ENCODE measurements at places on chromosomes 2 and 18.

GRCh38 chr2:43114210-43114609, 112.2 kb downstream of the ZFP36L2 start:
- DNase-seq: no peak

DNA sequence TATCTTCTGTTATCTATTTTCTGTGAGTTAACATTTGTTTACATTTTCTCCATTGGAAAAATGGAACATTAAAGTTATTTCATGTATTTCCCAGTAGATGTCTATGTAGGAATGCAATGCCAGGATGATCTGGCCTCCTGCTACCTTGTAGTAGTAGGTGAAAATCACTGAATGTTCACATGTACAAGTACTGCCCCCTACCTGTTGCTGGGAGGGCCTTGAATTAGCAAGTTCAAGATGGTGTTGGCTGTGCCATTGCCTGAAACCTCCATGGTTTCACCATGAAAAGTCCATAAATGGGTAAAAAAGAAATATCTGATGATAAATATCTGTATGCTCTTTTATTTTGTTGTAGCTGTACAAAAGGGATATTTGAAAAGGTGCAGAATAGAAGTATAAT, 30.7 kb downstream of the XRCC5 start:
- no peak for DNase-seq

- no peak for DNase-seq
Observed at GRCh38 chr2:2015646-2016045, 271.3 kb upstream of the PXDN start.

DNA sequence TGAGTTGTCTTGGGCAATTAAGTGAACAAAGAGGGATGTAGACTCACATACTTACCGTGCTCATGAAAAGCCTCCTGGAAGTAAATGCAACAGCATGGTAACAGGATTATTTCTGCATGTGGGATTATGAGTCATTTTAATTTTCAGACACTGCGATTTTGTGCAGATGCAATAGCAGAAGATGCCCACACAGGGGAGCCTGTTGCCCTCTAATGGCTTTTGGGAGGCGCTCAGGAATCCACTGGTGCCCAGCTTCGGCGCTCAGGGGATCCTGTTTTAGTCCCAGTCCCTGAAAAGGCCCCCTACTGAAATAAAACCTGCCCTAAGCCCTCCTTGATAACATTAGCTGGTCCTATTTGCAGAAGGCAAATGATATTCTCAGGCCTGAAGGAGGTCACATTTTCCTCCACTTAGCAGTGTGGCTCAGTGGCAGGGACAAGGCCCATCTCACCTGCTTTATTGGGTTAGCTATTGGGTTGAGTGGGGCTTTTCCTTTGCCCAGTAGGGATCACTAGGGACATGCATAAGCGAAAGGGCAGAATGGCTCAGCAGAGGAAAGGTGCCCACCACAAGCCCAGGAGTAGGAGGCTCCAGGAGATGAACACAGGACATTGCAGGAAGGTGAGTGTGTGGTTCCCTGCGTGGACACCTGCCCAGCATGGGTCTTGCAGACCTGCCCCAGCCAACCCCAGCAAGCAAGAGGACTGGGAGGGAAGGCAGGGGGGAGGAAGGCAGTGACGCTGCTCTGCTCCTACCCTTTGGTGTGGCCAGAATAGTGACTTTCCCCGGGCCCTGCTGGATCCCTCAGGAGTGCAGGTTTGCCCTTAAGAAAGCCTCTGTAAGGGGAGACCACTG, 26.5 kb upstream of the KCNS3 start:
- peak; percentile 6 for DNase-seq

DNA sequence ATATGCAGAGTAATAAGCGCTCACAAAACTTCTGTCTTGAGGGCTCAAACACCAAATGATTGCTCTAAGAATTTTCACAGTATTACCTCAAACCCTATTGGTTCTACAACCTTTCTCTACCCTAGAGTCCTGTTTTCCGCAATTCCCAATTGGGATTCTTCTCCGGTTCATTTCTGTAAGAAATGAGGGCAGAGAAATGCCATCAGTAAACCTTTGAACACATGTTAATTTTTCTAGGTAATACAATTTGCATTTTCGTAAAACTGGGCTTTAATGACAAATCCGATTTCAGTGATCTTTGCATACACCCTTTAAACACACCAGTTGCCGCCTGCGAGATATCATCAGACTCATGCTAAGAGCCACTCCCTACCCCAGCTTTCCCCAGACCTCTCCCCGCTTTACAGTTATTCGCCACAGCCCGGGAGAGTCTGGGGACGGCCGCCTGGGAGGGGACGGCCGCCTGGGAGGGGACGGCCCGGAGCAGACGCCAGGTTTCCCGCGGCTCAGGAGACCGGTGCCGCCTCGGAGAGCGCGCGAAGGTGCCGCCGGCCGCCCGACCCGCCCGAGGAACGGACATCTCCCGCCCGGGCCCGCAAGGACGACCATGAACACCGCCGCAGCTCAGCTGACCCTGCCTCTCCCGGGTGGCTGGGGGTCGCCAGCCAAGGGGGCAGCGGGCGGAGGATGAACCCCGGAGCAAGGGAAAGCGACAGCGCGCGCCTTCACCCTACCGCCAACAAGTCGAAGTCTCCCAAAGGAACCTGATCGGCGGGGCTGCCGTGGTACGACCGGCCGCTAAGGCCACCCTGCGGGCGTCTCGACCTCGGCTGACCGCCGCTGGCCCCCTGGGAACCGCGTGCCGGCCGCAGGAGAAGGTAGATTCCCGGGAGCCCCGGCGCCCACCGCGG, 463 bp downstream of the SMC6 start:
- no peak for DNase-seq

DNA sequence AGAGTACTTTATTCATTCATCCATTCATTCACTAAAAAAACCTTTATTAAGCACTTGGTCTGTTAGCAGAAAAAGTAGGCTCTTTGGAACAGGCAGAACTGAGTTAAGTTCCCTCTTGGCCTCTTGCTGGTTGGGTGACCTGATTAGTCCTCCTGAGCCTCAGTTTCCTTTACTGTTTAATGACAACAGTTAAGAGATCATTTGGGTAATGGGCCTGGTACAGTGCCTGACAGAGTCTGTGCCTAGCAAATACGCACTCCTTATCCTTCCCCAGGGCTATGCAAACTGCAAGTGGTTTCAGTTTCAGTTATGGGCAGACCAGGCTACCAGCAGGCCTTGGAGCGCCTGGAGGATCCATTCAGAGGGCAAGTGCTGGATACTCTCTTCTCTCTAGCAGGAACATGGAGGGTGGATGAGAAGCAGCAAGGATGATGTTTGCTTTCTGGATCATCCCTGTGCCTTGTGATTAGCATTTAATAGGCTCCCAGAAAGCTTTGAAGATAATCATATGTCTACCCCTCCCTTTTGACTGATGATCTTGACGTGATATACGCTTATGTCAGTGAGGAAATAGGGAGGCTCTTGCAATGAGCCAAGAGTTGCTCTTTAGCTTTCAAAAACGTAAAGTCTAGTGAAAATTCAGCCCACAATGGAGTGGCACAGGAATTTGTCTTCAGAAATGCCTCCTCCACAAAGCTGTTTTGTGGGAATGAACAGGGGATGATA, 12.4 kb upstream of the TAF1B start:
- no peak for DNase-seq

GRCh38 chr18:45785134-45785533, 40.3 kb upstream of the SIGLEC15 start:
- DNase-seq: no peak

GRCh38 chr2:175815537-175815936, 186.5 kb downstream of the LNPK start:
- DNase-seq: no peak

GRCh38 chr2:105858868-105859693, 114.4 kb downstream of the NCK2 start:
- no peak for DNase-seq

DNA sequence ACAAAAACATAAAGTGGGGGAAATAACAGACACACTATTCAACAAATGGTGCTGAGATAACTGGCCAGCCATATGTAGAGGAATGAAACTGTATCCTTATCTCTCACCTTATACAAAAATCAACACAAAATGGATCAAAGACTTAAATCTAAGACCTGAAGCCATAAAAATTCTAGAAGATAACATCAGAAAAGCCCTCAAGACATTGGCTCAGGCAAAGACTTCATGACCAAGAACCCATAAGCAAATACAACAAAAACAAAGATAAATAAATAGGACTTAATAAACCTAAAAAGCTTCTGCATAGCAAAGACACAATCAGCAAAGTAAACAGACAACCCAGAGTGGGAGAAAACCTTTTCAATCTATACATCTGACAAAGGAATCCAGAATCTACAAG, 278.9 kb downstream of the PIK3C3 start:
- no peak for DNase-seq

GRCh38 chr2:69076601-69077000, 63.6 kb downstream of the ANTXR1 start:
- no peak for DNase-seq

DNA sequence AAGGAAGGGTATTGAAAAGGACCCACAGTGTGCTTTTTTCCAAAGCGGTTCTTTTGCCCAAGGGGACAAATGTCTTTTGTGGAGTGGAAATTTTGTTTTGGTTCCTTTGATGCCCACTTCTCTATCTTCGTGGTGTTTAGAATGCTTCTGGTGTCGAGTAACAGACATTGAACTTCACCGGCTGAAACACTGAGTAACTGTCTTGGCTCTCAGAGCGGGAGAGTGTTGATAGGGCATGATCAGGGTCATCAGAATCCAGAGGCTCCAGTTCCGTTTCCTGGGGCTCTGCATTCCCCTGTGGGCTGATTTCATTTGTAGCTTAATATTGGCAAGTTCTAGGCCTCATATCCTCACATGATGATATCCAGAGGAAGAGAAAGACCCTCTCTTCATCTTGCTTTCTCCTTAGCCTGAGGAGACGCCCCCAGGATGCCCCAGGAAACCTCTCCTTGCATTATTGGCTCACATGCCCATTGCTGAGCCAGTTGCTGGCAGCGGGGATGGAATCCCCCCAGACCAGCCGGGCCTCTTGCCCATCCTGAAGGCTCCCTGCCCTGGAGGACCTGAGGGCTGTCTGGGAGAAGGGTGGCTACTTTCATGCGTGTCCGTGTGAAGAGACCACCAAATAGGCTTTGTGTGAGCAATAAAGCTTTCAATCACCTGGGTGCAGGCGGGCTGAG, 27.9 kb upstream of the AGFG1 start:
- DNase-seq: no peak

DNA sequence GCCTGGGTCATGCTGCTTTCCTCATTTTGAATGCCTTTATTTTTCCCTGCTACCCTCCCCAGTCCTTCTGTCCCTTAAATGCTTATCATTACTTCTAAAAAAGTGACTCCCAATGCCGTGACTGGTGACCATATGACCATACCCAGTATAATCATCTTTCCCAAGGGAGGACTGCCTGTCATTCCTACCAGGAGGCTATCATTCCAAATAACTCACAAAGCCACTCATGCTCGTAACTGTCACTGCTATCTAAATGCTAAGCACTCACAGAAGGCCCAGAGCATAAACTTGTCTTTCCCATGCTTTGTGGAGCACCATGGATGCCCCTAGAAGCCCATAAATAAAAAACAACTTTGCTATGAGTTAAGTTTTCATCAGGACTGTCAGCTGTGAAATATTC, 38.7 kb upstream of the CREB1 start:
- DNase-seq: no peak

GRCh38 chr18:23650968-23651927, 11.5 kb downstream of the ANKRD29 start:
- no peak for DNase-seq

DNA sequence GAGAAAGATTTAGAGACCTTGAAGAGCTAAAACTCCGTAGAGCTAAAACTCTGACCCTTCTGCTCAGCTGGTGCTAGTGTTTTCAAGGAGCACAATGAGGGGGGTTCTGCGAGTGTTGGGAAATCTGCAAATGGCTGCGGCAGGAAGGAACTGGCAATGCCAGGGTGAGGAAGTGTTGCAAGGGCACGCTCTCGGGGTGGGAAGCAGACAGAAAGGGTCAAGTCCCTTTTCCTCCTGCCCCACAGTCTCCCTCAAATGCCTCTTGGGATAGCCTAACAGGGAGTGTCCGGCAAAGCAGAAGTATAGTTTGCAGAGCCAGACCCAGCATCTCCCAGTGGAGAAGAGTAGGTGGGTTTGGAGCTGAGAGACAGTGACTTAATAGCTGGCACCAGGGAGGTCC, 60.5 kb downstream of the NCAPH start:
- no peak for DNase-seq

GRCh38 chr18:8751692-8752091, 46.3 kb downstream of the MTCL1 start:
- DNase-seq: no peak

DNA sequence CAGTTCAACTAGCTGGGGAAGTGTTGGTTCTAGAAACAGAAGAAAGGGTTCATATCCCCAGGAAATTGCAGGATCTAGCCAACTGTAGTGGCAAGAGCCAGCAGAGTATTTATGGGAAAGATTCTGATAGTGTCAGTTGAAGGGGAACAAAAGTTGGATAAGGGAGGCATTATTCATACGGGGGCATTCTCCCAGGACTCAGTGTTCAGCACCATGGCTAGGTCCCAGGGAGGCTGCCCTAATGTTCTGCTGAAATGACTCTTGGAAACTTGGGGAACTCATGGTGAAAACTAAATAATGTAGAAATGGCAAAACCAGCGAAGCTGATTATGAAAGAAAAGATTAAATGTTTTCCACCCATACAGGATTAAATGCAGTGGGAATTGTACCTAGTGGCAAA, 543.7 kb downstream of the TRIB2 start:
- no peak for DNase-seq

GRCh38 chr2:45332567-45332966, 278.5 kb downstream of the SRBD1 start:
- DNase-seq: no peak

DNA sequence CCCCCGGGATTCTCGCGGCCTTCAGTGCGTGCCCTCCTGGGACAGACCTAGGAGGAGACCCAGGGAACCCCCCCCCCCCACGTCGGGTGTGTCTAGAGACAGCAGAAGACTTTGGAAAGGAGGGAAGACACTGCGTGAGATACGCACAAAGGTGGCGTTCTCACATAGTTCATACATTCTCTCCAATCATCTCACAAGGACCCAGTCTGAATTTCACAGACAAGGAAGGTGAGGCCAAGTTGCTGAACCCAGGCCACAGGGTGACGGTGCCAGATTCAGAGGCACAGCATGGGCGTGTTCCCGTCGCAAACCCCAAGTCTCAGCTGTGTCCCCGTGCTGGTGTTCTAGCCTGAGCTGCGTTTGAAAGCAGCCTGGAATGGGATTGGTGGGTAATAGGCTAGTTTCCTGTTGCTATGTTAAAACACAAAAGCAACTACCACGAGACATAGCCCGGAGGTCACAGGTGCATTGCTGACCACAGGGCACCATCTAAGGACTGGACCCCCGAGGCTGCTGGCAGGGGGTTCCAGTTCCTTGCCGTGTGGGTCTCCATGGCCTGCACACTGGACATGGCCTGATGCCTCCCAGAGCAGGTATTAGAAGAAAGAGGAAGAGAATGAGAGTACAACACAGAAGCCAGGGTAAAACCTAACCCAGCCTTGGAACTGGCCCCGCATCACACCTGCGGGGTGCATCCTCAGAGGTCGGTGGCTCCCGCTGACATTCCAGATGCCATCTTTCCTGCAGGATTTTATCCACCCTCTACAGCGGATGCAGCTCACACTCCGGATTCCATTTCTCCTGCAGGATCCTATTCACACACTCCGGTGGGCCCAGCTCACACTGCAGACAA, 1.1 kb upstream of the PXDN start:
- no peak for DNase-seq
